ENCODE measurements at places on chromosomes 1 and 21. TPM values are rescaled to one million over a fixed set of nuclear protein-coding genes. Genes with fewer than 3 reads are reported as not detected.

GRCh38 chr1:109361069-109361468 is 36.6 kb downstream of the SORT1 start:
- ATAC-seq: no peak

DNA sequence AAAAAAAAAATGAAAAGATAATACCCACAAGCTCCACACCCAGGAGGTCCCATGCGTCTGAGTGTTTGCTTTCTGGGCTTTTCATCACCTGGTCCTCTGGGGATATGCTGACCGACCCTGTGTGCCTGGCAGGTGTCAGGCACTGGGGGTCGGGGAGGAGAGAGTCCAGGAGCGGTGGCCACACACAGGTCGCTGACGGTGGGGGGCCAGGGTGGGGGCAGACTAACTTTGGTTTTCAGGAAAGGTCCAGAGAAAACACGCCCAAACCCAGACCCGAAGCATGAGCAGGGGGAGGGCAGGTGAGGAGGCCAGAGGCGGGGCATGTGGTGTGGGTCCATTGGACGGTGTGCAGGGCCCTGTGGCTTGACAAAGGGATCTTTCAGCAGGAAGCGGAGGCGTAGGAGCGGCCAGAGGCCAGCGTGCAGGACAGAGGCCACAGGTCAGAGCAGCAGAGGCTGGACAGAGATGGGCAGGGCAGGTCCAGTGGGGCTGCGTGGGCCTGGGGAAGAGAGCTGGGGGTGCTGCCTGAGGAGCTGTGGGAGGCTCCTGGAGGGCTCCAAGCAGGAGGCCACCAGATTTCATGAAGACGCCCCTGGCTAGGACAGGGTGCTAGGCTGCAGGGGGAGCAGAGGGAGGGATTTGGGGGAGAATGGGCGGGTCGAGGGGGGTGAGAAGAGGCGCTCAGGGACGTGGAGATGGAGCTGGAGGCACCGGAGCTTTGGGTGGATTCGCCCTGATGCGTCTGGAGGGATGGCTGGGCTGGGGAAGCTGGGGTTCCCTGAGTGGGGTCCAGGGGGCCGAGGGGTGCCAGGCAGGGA is 15.8 kb downstream of the RNF223 start:
- ATAC-seq: no peak

- ATAC-seq: no peak
These were observed 172.8 kb upstream of the PTGFR start for GRCh38 chr1:78318011-78318410.

Gene SNX7
- total RNA-seq: 1.6 TPM

Gene AMY1B
- total RNA-seq: not detected

Gene FALEC
- 1.2 TPM for total RNA-seq

- no peak for ATAC-seq
These were observed 222.8 kb upstream of the ZRANB2 start for GRCh38 chr1:71303617-71304041.

DNA sequence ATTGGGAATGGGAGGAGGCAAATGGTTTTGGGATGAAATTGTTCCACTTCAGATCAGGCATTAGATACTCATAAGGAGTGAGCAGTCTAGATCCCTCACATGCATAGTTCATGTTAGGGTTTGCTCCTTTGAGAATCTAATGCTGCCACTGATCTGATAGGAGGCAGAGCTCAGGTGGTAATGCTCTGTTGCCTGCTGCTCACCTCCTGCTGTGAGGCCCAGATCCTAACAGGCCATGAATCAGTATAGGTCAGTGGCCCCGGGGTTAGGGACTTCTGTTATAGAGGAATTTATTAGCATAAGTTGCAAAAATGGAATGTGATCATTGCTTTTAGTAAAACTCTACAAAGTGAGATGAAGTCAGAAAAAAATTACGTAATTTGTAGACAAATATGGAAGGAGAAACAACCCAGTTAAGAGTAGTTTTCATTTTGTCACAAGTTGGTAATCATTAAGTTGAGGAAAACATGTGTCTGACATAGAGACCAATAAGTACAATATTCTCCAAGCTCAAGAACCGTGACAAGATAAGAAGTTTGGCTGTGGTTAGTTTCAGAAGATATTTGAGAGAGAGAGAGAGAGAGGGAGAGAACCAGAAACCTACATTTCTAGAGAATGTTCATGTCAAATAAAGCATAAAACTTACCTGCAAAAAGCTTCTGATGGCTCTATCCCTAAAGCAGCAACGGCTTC is 689.7 kb upstream of the PRMT6 start:
- no peak for ATAC-seq

- no peak for ATAC-seq
These were observed 1.3 kb downstream of the USF1 start for GRCh38 chr1:161044535-161044907.

GRCh38 chr21:32426066-32426465 is 13.6 kb downstream of the EVA1C start:
- no peak for ATAC-seq

DNA sequence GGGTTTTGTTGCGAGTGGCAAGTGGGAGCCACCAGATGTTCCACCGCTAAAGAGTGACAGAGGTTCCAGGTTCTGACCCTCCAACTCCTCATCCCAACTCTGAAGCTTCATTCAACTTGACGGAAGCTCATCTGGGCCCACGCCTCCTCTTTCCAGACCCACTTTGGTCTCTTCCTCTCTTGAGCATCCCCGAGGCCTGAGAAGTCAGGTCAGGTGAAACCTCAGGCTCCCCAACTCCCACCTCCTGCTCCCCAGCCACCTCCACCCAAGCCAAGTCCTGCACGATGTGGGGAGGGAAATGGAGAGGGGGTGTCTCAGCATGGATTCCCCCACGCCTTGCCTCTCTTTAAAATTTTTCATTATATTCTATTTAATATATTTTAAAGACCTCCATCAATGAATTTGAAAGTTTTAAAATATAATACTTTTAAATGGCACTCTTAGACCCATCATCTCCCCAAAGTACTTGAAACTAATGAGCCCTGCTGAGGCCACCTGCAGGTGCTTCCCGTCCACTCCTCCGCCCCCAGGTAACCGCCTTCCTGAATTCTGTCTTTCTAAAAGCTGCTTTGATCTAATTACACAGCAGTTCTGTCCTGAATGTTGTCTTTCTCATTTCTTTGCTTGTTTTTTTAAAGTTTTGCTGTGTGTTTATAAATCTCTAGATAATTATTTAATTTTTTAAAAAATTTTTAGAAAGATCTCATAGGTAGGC is 238.1 kb downstream of the KAZN start:
- no peak for ATAC-seq

Gene EPS8L3
- total RNA-seq: not detected

DNA sequence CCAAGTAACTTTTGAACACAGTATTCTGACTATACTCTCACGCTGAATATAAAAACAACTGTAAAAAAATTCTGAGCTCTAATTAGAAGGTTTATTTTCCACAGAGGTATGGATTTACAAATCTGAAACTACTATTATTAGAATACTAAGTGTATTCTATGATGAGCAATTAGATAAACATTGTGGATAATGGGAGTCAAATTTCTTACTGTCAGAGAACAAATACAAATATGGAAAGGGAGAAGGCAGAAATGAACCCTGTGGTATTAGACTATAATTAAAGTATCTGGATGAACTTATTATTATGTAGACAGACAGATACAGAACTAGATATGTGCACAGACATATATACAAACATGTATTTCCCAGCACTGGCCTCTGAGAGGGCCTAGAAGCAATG is 22.6 kb downstream of the ALDH9A1 start:
- no peak for ATAC-seq

DNA sequence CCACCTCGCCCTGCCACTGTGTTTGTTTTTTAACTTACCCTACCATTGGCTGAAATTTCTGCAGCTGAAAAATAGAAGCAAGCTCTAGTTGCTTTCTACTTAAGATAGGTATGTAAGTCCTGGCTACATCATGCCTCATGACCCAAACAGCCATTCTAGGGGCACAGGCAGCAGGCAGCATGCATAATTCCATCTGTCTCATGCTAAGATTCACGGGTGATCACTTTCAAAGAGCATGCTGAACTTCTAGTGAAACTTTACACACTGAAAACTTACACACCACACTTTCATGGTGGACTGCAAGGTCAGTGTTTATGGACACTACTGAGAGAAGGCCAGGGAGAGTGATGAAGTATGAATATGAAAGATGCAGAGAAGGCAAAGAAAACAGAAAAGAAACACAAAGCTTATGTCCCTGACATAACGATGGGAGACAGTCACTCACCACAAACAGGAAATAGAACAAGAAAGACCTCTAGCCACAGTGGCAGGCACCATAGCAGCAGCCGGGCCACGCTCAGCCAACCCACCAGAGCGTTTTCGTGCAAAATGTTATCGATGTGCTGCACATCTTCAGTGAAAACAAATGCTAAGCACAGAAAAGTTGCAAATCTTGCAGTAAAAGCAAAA is 102.3 kb upstream of the TIAM1 start:
- ATAC-seq: peak; percentile 94

Gene SPRR1B
- total RNA-seq: not detected

Gene NFASC
- 0.21 TPM for total RNA-seq

Gene RAB3B
- 0.26 TPM for total RNA-seq

Gene TCP10L
- 1.3 TPM for total RNA-seq

Gene IL19
- total RNA-seq: not detected

DNA sequence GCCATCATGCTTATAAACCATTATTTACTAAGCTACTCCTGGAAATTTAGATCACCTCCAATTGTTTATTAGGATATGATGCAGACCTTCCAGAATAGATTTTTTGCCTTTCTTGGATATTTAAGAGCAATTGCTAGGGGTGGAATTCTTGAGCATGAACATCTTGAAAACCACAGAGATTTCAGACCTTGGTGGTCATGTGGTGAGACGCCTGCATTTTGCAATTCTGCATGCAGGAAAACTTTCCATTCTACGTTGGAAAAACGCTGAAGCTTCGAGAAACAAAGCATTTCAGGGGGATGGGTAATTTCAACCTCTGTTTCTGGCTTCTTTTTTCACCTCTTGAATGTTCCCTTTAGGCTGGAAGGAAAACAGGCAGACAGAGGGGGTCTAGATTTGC is 596.3 kb downstream of the KIF26B start:
- ATAC-seq: no peak

GRCh38 chr1:100795646-100795985 is 76.1 kb downstream of the VCAM1 start:
- ATAC-seq: no peak

DNA sequence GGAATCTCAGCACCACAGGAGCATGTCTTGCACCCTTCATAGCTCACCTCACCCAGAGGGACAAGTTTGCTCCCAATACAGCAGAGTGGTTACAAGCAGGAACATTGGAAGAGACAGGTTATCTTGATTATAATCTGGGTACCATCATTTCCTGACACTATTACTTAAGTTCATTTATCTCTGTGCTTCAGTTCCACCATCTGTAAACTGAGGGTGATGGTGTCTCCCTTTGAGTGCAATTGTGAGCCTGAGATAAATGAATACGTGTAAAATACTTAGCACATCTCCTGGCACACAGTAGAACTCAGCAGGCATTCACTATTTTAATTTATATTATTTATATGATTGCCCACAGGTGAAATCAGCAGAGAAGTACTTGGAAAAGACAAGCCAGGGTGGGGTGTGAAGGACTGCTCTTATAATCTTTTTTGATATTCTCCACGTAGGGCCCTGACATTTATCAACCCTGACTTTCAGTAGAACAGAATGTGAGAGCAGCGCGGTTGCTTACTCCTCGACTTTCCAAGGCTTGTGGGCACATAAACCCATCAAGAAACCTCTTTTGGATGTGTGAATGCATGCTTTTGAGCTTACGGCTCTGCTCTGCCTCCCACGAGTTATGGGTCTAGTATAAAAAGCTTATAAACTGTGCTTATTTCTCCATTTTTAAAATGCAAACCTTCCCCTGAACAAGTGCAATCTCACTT is 34.9 kb downstream of the DUSP10 start:
- ATAC-seq: no peak

- ATAC-seq: no peak
These were observed 64.8 kb upstream of the LGALS8 start for GRCh38 chr1:236458996-236459395.

Gene FCAMR
- not detected for total RNA-seq

GRCh38 chr1:23908453-23909341 is 4.5 kb downstream of the CNR2 start:
- no peak for ATAC-seq

DNA sequence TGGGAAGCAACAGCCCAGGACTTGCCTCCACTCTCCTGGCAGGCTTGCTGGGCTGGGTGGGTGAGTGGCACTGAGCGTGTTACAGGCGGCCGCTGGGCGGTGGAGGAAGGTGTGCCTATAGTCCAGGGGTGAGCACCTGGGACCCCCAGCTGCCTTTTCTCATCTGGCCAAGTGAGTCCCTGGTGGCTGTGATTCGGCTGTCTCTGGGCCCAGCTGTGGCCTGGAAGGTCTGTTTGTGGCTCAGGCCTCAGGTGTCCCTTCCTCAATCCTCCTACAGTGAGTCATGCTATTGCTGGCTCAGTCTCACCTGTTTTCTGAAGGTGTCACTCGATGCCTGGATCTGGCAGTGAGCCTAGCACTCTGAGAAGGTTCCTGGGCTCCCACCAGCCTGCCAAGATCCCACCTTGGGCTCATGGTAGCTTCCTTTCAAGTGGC is 564.2 kb downstream of the PTPRU start:
- ATAC-seq: no peak

DNA sequence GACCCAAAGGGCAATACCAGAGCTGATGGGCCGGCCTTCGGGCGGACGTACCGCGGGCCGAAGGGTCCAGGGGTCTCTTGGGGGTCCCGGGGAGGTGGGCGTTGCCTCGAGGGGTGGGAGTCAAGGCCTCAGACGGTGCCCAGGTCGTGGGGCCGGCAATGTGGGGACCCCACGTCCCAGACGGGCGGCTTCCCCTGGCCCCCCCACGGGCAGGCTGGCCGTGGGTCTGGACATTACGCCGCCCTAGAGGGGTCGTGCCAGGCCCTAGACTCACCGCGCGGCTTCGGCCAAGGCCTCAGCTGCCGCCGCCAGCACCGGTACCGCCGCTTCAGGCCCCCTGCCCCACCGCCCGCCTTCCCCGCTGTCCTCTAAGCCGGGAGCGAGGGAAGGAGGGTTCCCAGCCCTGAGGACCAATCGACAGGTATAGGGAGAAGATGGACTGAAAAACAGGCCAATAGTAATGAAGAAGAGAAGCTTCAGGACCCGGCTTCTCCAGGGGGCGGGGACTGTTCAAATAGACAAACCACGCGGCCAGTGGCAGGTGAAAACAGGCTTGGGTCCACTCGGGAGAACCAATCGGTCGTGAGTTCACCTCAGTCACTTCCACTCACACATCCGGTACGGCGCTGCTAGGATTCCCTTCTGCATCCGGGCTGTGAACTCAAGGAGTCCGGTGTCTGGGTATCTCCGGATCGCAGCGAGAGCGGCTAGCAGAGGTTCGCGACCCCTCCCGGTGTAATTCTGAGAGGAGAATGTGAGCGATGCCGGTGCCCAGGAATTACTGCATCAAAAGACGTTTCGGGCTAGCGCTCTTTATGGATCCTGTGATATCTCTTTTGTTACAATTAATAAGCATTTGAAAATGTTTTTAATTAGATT is at the start of gene MTOR:
TSS of gene MTOR (minus strand) at position 381 of the 879 bp plus-strand sequence. CDS start 3,142 bp downstream, outside the sequence.
- peak; percentile 98 for ATAC-seq

- ATAC-seq: no peak
These were observed 106.4 kb downstream of the SIK1 start for GRCh38 chr21:43320526-43320925.

Gene C1QC
- total RNA-seq: not detected

Gene CLCA4
- not detected for total RNA-seq

Gene MMP23B
- total RNA-seq: 1.8 TPM
